ENCODE measurements at places on chromosomes 1 and 21.

- DNase-seq: no peak
Observed at GRCh38 chr1:106608841-106609240, 447.6 kb upstream of the PRMT6 start.

- peak; percentile 74 for DNase-seq
Observed at GRCh38 chr1:247421074-247421473, 5.1 kb downstream of the NLRP3 start.

DNA sequence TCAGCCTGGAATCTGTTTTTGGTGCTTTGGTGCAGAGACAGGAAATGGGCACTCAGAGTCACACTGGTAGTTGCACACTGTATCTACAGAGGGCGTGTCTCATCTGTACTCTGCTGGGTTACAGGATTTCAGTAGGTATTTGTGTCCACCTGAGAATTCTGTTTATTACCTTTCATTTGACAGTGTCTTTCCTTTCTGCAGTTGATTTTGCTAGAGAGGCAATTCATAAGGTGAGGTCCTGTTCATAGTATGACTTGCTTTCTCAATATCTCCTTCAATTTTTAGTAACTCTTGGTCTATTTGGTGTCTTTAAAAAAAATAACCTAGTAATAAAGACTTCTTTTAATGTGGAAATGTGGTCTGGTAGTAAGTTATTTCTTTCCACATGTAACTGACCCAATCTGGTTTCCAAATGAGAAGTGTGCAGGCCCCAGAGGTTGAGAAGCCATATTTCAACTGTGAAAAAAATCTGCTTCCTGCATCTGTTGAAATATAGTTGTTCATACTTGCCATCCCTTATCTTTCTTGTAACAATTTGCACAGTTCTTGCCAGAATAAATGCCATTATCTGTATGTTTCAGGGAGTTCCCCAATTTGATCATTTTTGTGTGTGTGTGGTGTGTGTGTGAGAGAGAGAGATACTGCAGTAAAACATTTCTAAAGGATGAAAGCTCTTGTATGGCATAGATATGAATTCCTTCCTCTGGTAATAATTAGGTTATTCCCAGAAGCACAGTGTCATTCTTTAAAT, 78.4 kb upstream of the DNAJC6 start:
- no peak for DNase-seq

GRCh38 chr1:15760520-15761211, 2.1 kb downstream of the FBLIM1 start:
- DNase-seq: no peak

DNA sequence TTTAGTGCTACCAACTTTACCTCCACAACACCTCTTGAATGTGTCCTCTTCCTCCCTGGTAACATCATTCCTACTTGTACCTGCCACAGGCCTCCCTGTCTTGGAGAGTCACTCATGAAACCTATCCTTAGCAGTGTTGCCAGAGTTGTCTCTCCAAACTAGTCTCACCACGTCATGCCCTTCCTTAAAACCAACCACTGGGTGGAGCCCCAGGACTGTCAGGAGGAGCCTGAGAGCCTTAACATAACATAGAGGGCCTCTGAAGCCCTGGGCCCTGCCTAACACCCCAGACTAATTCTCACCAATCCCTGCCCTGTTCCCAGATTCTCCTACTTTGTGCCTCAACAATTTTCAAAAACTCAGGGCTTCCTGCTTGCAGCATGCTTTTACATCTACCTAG, 65.3 kb downstream of the ZNF697 start:
- DNase-seq: peak; percentile 81

GRCh38 chr1:47192458-47193384, 2.9 kb upstream of the PDZK1IP1 start:
- DNase-seq: peak; percentile 79

GRCh38 chr1:15218287-15219279, 28.4 kb upstream of the FHAD1 start:
- DNase-seq: peak; percentile 85

GRCh38 chr1:226987623-226988333, 47.7 kb downstream of the COQ8A start:
- DNase-seq: no peak

DNA sequence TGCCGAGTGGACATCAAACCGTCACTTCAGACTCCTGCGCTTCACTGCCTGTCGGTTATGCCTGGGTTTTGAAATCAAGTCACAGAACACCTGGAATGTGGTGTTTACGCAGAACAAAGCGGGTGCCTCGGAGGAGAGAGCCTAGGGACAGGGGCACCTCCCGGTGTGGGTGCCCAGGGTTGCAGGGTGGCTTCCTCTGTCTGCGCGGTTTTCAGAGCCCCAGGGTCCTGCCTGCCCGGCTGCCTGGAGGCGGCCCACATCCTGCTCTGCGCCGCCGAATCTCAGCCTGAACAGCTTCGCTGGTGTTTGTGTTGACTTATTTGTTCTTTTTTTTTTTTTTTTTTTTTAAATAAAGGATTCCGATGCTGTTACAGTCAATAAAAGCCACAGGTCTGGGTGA, 113.5 kb upstream of the COL6A1 start:
- DNase-seq: no peak

DNA sequence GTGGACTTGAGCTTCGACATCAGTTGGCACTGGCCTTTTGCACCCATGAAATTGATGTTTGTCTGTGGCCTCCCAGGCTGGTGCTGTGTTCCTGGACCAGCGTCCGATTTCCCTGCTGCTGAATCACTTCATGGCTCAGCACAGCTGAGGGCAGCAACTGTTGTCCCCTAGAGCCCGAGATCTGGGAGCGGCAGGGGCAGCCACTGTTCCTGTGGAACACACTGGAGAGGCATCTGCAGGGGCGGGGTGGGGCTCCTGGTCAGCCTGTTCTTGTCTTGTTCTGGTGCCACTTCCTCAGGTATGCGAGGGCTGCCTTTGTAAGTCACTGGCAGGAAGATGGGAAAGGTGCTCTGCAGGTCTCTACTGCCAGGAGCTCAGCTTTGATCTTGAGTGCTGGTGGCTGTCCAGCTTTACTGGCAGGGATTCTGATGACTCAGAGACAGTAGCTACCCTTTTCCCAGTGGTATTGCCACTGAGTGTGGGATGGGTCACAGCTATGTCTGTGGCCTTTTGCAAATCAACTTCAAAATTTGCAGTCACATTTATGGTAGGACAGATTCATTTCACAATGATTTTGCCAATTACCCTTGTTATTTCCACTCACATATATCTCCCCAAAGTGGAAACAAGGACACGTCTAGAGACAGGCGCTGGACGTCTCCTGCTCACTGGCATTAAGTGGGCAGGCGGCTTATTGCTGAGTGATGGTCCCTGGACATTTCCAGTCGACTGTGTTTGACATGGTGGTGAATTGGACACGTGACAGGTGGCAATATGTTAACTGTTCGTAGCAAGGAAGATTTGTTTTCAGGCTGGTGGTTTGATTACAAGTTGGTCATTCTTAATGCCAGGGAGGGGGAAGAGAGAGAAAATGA, 15.3 kb downstream of the AGPAT3 start:
- DNase-seq: peak; percentile 48

DNA sequence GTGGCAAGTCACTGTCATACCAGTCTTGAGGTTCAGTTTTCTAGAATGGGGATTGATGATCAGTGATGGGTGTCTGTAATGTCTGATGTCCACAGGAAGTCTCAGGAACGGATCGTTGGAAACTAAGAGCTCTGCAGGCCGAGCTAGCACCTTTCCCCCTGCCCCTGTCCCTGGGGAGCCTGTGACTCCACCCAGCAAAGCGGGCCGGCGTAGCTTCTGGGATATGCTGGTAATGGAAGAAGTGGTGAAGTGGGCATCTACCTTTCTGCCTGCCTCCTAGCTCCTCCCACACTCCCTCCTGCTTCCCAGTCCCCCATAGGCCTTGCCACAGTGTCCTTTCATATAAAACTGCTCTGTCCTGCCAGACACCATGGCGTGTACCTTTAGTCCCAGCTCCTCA, 13.4 kb downstream of the HYI start:
- DNase-seq: no peak

DNA sequence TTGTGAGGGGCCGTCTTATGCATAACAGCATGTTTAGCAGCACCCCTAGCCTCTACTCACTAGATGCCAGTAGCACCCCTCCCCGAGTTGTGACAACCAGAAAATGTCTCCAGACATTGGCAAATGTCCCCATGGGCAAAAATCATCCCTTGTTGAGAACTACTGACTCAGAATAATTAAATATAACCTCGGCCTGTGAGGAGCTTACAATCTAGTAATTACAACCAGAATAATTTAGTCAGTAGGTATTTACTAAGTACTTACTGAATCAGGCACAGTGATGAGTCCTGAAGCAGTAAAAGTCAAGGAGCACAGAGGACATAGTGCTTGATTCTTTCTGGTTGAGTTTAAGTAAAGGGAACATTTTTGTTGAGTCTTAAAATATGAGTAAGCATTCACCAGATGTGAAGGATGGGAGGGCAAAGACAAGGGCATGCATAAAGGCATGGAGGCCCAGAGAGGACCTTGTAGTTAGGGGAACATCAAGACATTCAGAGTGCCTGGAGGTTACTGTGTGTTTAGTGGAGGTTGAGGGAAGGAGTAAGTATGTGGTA, 44.1 kb upstream of the KCNQ4 start:
- DNase-seq: no peak

- no peak for DNase-seq
Observed at GRCh38 chr1:3894626-3895278, 5.3 kb downstream of the C1orf174 start.

DNA sequence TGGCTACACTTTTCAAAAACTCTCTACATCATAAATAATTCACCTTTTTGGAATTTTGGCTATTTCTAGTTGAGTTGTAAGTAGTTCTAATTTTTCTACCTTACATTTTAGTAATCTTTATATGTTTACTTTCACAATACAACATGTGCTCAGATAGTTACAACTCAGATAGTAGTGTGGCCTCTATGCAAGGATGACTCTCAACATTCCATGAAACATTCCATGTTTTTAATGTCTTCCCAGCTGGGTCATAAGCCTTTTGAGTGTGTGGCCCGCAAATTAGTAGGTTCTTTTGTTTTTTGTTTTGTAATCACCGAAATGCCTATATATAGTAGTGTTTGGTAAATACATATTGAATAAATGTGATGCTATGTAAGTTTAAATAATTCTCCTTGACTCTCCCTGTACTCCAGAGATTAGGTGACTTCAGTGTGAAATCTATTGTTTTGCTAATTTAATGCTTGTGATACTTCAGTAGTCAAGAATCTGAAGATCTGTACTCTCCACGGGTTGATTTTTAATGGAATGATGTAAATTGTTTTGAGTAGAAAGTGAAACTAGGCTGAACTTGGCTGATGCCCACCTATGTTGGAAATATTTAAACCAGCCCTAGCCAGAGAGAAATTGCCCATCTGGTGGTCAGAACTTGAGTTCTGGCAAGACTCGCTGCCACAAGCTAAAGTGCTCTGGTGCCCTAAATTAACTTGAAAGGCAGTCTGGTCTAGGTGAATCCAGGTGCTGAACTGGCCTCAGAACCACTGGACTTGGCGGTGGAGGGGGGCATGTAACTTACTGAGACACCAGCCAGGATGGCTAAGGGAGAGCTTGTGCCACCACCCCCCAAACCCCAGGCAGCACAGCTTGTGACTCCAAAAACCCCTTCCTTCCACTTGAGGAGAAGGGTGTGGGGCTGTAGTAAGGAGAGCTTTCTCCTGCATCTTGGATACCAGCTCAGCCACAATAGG, 165.6 kb downstream of the USP25 start:
- DNase-seq: no peak

GRCh38 chr1:199700551-199700950, 327.0 kb upstream of the NR5A2 start:
- no peak for DNase-seq

GRCh38 chr1:27086026-27086425, 68.9 kb downstream of the SLC9A1 start:
- DNase-seq: no peak

DNA sequence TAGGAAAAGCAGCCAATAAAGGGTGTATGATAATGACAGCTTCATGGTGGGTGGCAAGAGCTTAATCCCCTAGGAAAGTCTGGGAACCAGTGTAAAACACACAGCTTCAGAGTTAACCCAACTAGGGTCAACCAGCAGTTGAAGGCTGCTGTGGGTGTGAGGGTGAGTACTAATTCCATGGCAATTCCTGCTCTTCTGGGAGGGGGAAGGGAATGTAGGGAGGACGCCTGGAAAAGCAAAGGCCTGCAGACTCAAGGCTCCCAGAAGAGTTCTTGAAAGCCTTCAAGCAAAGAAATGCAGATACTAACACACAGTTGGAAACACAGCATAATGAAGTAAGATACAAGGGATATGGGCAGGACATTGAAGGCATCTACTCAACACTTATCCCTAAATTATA, 28.1 kb downstream of the TTLL7 start:
- DNase-seq: no peak

DNA sequence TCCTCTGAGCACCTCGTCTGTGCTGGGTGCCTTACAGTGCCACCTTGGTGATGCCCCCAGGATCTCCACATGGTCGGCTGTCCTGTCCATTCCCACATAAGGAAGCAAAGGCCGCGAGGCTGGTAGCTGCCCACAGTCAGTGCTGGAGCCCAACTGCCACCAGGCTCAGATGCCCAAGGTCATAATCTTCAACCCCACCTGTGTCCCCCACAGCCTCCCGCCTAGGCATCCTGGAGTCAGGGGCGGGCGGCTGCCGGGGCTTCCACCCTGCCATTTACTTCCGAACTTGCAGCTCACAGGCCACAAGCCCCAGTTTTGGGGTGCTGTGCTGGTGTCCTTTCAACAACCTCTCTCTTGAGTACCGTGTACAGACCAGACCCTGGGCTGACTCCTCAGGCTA, 126.3 kb downstream of the CASZ1 start:
- no peak for DNase-seq

DNA sequence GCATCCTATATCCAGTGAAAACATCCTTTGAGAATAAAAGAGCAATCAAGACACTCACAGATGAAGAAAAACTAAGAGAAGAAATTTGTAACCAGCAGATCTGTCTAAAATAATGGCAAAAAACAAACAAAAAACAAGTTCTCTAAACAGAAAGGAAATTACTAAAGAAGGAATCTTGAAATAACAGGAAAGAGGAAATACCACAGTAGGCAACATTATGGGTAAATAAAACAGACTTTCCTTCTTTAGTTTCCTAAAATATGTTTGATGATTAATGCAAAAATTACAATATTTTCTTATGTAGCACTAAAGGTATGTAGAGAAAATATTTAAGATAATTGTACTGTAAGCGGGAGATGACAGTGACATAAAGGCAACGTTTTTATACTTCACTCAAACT, 23.5 kb downstream of the SLC19A1 start:
- no peak for DNase-seq

- DNase-seq: no peak
Observed at GRCh38 chr1:155636397-155637153, 26.6 kb downstream of the MSTO1 start.

GRCh38 chr21:46183910-46184624, at the start of gene SPATC1L:
Gene SPATC1L, minus strand, starts transcription at chr21:46184459. Its CDS starts 1,643 bp downstream, at chr21:46182816.
- peak; percentile 41 for DNase-seq
